ENCODE measurements at places on chromosomes 11 and 22.

DNA sequence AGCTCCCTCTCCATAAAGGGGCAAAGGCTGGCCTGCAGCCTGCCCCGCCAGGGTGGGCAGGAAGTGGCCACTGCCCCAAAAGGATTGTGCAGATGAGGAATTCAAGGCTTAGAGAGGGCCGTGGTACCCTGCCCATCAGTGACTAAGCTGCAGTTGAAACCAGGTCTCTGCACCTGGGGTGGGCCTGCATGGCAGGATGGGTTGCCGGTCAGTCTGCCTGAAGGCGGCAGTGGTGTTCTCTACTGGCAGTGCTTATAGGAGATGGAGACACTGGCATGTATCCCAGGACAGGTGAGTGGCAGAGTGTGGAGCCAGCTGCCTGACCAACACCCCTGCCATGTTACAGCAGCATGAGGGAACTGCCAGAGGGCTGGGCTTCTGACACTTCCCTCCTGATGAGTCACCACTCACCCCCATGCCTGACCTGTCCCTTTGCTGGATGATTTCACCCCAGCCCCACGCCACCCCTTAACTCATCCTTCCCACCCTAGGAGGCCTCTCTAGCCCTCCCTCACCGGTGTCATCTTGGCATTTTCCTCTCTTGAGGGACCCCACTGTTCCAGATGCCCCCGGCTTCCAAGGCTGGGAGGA, 70.2 kb upstream of the LMO1 start:
- peak; percentile 50 for DNase-seq

DNA sequence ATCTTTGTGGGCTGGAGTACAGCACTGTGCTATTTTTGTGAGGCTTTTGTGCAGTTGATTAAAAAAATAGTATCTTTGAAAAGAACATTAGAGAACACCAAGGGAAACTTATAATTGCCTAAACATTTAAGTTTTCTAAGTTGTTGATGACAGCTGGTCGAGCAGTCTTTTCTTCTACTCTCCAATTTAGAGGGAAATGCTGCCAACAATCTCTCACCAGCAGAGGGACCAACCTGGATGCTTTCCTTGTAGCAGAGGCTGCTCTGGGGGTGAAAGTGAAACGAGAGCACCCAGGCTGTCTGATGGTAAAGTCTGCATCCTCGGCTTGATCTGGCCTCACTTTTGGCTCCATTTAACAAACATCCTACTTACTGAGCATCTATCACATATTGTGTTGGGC, 1286.5 kb upstream of the TENM4 start:
- no peak for DNase-seq

- no peak for DNase-seq
Measured at GRCh38 chr11:1281326-1281973, 28.0 kb downstream of the TOLLIP start.

DNA sequence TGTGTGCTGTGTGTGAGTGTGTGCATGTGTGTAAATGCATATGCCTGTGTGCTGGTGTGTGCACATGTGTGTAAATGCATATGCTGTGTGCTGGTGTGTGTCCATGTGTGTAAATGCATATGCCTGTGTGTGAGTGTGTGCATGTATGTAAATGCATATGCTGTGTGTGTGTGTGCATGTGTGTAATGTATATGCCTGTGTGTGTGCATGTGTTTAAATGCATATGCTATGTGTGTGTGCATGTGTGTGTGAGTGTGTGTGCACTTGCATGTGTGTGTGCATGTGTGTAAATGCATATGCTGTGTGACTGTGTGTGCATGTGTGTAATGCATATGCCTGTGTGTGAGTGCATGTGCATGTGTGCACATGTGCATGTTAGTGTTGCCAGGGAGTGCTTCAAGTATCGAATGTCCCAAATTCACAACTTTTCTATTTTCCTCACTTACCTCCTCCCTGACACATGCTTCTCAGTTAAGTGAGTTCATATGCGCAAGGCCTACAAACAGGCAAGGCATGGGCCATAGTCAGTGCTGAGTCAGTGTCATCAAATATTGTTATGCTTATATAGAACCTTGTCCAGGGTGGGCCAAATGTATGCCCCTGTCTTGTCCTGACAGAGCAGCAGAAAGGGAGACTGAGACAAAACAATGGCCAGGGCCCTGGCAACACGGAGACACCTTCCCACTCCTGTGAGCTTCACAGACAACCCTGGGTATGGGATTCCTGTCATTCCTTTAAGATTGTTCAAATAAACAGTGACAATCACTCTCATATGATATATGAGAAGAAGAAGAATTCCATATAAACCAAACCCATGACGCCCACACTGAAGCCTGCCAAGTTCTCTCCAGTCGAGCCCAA, 38.6 kb downstream of the GGTLC2 start:
- no peak for DNase-seq

DNA sequence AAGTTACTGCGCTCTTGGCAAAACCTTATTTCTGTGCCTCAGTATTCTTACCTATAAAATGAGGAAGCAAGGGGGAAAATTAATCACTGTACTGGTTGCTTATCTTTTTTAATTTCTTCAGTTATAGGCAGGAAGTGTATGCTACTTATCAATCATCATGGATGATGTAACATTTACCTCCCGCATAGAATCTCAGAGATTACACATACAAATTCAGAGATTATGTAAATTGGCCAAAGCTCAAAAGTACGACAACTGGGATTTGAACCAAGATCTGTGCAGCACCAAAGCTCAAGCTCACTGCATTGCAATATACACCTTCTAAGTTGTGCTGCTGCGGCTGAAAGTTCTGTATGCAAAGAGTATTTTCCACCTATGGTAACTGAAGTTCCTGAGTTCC, 83.0 kb downstream of the PDHX start:
- no peak for DNase-seq

- no peak for DNase-seq
Measured at GRCh38 chr11:69508974-69509373, 27.5 kb downstream of the LINC01488 start.

DNA sequence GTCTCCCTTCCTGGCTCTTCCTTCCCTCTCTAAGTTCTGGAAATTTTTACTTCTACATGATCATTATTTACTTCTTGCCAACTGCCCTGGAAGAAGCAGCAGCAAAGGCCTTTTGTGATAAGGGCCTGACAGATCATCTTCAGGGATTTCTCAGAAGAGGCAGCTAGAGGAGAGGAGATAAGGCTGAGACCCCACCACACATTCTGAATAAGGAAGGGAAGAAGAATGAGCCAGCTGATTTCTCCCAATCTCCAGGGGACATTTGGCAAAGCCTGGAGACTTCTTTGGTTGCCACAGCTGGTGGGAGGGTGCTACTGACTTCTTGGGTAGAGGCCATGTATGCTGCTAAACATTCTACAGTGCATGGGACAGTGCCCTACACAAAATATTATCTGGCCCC, 122.4 kb upstream of the OR9Q1 start:
- no peak for DNase-seq

DNA sequence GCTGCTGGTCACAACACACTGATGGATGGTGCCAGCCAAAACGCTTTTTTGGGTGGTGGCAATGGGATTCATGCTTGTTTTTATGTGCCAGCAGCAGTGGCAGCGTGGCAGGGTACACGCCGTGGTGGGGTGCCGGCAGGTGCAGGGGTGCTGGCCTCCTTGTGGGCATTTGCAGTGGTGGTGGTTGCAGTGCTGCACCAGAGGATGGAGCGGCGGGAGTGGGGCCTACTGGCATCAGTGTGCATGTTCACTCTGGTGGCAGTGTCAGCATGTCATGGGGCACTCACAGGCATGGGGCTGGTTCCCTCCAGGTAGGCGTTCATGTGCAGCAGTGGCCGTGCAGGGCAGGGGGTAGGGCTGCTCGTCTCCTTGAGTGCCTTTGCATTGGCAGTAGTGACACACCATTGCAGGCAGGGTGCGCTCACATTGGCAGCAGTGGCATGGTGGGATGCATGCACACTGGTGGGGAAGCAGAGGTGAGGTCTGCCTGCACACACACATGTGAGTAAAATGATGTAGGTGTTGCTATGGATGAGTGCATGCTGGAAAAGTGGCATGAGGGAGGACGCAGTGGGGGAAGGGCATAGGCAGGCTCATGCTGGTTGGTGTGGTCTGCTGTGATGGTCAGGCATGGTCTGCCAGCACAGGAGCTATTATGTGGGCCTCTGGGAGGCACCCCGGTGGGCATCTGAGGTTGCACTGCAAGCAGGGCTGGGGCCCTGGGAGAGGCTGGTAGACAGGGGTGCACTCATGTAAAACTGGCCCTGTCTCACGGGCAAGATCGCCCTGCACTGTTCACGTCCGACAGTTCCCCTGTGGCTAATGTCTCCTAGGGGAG, 29.9 kb downstream of the CCDC15 start:
- no peak for DNase-seq

DNA sequence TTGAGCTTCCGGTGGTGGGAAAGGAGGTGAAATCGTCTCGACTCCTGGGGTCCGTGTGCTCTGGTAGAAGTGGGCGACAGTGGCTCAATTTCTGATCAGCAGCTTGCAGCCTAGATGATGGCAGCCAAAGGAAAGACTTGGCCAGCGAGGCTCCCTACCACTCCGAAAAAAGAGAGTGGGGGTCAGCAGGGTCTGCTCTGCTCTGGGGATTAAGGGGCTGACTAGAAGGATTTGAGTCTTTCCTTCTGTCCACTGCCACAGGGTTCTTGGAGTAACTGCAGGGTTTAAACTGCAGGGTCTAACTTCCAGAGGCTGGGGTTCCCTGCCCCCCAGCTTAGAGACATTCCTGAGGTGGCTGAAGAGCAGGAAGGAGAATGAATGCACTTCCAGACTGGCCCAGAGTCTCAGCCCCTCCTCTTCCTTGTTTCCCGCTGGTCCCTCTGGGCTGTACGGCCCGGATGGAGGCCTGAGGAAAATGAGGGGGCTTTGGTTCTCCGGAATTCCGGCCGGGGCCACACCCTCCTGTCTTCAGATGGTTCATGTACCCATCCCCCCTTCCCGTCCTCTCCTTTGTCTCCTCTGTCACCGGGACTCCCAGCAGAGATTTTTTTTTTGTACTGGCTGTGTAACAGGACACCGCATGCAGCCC, 907 bp downstream of the SERPINH1 start:
- no peak for DNase-seq

DNA sequence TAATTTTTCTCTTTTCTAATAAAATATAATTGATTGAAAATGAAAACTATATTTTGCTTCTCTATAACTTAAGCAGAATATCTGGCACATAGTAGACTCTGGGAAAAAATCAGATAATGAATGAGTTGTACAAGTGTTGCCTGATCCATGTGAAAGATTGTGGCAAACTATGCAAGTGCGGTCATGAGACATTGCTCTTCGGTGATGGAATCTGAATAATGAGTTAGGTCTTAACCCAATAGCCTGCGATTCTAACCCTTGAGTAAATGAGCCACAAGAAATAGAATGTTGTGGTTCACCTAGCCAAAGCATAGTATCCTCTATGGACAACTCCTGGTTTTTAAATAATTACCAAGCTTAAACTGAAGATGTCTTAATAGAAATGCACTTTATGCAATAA, 333.7 kb upstream of the LUZP2 start:
- no peak for DNase-seq

DNA sequence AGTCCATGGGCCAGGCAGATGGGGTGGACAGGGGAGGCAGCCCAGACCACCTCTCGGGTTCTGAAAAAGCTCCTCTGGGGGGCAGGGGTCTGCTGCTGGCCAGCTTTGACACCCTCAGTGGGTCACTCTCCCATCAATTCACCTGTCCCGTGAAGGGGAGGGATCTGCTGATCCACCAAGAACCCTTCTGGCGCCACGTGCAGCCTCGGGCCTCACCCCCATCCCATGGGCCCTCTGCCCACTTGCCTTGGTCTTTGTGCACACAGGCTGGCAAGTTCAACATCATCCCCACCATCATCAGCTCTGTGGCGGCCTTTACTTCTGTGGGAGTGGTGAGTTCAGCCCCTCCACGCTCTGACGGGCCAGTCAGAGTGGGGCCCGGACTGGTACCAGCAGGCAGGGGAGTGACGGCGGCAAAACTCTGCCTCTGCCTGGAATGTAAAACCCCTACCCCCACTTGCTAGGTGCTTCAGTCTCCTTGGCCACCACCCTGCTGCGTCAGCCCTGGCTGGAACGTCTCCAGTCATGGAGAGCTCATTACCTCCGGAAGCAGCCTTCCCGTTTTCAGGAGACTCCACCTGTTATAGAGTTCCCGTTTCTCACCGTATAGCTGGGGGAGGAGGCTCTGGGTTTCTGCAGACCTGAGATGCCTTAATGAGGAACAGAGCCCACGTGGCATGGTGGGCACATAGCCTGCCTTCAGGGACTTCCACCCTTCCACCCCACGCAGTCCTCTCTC, 12.7 kb downstream of the PRG3 start:
- no peak for DNase-seq

DNA sequence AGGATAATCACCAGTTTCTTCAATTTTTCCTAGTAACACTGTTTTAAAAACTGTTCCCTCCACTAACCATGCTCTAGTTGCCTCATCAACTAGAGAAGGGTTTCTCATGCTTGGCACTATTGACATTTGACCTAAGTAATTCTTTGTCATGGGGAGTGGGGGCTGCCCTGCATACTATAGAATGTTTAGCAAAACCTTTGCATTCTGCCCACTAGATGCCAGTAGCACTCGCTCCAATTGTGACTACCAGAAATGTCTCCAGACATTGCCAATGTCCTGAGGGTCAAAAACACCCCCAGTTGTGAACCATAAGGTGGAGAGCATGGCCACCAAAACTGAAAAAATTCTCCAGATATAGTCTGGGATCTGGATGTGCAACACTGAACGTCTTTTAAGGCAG, 27.6 kb upstream of the BMAL1 start:
- no peak for DNase-seq

DNA sequence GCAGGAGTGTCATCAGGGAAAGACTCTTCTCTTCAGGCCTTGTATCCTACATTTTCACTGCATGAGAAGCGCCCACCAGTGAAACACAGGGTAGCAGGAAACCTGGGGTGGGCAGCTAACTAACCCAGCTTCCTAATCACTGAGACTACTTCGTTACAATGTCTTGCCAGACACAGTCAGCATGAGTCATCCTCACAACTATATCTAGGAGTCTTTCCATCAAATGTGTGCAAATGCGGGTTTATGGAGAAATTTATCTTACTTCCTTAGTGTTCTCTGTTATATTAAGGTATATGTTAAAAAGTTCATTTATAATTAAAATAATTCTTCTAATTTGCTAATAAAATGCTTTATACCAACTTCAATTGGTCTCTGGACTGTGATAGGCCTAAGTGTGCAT, 79.9 kb upstream of the RAB1B start:
- DNase-seq, result no peak

GRCh38 chr11:31214372-31214771, 155.2 kb downstream of the DCDC1 start:
- no peak for DNase-seq

DNA sequence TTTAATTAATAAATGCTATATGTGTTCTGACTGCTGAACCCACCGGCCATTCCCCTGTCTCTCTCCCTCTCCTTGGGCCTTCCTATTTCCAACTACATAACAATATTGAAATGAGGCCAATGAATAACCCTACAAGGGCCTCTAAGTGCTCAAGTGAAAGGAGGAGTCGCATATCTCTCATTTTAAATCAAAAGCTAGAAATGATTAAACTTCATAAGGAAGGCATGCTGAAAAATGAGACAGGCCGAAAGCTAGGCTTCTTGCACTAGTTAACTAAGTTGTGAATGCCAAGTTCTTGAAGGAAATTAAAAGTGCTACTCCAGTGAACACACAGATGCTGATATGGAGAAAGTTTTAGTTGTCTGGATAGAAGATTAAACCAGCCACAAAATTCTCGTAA, 109.2 kb downstream of the TSPAN18 start:
- no peak for DNase-seq

All from LNCaP clone FGC (cell line).